Vagina (tissue), 2 donors: ENCODE measurements at places on chromosomes 16 and 17.

- DNase-seq = no peak
Measured at GRCh38 chr17:81081222-81082176, 46.5 kb downstream of the BAIAP2 start.

DNA sequence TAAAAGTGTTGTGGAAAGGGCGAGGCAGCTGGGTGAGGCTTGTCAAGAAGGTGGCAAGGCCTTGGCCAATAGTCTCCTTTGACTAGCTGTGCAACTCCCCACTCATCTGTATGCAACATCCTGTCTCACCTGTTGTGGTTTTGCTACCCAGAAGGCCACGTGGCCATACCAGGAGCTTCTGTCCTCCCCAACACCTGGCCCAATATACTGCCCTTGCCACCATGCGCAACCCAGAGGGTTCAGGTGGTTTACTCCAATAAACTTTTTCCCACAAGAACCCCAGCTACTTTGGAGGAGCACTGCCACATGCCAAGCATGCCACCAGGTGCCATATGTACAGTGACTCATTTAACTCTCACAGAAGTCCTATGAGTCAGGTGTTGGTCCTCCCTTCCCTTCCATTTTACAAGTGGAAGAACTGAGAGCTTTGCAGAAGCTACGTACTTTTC lies 10.2 kb downstream of the MYO19 start:
- DNase-seq = no peak

GRCh38 chr17:41322094-41322902 lies 6.8 kb upstream of the KRTAP17-1 start:
- peak; percentile 67 for DNase-seq

DNA sequence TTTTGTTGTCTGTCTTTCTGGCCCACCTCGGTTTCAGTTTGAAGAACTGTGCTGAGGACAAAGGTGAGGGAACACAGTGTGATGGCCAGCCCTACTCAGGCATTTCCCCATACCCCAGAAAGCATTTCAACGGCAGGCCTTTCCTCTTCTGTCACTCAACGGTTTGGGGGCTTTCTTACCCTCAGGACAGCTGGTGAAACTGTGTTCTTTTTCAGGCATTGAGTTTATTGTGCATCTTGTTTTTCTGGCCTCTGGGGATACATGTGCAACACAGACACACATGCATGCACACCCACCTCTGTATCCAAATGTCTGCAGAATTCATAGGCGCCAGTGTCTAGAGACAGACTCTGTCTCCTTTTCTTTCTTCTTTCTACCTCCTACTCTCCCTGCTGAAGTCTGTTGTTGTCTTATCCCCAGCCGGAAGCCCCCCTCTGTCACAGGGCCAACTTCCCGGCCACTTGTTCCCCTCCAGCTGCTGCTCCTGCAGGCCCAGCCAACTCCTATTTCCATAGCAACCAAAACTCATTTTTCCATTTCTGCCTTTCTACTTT lies 17.0 kb downstream of the CHD9 start:
- no peak for DNase-seq

- no peak for DNase-seq
Measured at GRCh38 chr16:57940382-57940966, 30.5 kb downstream of the CNGB1 start.

GRCh38 chr16:49621241-49622083 lies 234.4 kb downstream of the ZNF423 start:
- DNase-seq = no peak

DNA sequence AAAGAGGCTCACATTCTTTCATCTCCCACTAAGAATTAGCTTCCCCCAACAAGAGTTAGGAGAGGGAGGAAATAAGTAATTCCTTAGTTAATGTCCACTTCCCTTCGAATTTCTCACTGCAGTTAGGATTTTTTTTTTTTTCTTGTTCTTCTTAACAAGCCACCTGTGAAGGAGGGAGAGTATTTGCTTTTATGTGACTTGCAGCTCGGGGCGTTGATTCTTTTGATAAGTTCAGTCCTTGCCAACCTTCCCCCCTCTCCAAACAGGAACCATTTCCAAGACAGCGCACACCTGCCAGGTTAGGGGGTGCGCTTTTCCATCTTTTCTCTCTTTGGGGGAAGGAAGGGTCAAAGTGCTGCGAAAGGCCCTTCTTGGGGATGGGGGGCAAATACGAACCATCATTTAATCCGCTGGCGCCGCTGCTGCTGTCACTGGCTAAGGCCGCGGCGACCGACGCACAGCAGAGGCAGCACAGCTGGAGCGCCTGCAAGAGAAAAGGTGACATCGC lies 758 bp downstream of the ADAMTS18 start:
- no peak for DNase-seq

DNA sequence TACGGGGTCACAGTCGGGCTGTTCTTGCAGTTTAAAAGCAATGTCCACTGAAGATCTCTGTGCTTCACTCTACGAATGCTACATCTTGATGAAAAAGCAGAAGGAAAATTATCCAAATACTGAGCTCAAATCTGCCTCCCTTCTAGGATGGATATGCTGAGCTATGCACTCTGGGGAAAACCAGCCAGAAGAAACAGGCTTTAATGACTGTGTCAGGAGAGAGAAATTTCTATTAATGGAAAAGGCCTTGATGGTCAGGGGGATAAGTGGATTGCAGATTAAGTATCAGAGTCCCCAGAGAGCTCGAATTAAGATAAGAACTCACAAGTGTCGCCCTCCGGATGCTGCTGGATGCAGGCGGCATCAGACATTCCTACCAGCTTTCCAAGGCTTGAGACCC lies 39.6 kb upstream of the RCVRN start:
- DNase-seq = no peak

- no peak for DNase-seq
Measured at GRCh38 chr16:67116388-67117311, 6.9 kb downstream of the PHAF1 start.

- no peak for DNase-seq
Measured at GRCh38 chr17:35927714-35928113, 2.9 kb downstream of the RDM1 start.
